AG10803 (cell line): ENCODE measurements at places on chromosomes 1 and 21.

DNA sequence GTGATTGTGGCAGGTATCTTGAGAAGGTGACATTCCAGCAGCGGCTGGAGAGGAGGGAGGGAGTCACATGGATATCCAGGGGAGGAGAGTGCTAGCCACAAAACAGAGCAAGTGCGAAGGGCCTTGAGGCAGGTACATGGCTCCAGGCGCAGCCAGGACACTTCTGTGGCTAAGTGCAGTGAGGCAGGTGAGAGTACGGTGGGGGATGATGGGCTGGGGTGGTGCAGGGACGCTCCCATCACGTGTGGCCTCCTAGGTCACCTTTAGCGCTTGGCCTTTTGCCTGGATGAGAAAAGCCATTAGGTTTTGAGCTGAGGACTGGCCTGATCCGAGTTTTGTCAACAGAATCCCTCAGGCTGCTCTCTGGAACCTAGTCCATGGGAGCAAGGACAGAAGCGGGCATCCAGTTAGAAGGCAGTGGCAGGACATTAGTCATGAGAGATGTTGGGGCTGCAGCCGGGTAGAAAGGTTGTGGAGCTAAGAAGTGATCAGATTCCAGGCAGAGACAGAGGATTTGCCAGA, 31.6 kb downstream of the SMYD2 start:
- no peak for DNase-seq

DNA sequence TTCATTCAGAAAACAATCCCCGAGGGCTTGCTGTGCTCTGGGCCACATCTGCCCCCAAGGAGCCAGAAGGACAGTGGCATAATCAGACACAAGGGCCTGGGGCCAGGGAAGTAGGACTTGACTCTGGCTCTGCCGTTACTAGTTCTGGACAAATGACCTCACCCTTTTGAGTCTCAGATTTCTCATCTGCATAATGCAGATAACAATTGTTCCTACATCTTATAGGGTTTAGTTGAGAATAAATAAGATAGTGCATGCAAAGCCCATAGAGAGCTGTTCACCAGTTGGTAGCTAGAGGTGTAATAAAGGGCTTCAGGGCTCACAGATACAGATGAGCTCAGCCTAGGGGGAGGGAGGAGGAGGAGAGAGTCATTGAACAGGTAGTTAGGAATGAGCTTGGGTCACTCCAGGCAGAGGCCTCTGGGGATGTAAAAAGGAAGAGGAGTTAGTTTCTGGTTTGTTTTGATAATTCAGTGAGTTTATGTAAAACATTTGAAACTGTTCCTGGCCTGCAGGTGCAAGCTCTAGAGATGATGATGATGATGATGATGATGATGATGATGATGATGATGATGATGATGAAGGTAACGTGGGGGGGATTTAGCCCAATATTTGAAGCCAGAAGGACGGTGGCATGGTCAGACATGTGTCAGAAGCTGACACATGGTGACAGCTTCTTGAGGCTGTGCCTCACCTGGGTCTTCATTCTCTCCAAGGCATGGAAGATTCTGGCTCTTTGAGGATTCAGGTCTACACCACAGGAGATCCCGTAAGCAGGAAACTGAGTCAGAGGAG, 858 bp downstream of the LACTBL1 start:
- DNase-seq, result no peak

DNA sequence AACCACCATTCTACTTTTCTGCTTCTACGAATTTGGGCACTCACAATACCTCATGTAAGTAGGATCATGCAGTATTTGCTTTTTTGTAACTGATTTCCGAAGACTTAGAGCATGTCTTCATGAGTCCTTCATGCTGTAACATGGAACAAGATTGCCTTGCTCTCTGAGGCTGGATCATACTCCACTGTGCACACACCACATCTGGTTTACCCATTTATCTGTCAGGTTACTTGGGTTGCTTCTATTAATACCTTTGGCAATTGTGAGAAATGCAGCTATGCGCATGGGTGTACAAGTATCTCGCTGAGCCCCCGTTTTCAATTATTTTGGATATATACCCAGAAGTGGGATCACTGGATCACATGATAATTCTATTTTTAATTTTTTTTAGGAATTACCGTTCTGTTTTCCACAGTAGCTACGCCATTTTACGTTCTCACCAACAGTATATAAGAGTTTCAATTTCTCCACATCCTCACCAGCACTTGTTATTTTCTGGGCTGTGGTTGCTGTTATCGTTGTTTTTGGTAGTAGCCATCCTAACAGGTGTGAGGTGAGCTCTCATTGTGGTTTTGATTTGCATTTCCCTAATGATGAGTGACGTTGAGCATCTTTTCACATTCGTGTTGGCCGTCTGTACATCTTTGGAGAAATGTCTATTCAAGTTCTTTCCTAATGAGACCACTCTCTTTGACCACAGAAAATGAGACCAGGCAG, 10.7 kb upstream of the SLC2A5 start:
- no peak for DNase-seq

DNA sequence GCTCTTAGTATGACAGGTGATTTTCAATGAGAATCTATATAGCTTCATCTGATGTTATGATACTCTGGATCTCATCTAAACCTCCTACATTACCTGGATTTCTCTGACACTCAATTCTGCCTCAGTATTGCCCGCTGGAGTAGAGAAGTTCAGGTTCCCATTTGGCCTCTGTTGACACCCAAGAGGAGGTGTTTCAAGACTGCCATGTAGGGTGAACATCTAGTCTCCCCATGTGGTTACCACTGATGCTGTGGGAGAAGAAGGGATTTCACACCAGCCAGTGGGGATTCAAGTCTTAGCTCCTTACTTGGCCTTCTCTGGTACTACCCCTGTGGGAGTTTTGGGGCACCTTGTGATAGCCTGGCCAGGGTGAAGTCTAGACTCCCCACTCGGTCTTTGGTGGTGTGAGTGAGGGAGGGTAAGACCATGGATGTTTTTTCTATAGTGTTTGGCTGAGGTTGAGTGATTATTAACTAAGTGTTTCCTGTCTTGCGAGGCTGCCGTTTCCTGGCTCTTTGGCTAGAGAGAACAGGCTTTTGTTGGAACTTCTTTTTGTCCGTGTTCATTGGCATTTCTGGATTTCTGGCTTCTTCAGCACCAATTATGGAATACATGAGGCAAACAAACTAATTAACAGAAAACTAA, 90.7 kb downstream of the RHOU start:
- no peak for DNase-seq

GRCh38 chr1:207892764-207893163, 18.2 kb downstream of the CD34 start:
- no peak for DNase-seq

GRCh38 chr1:7471836-7472235, 299.3 kb upstream of the VAMP3 start:
- DNase-seq, result peak; percentile 72

DNA sequence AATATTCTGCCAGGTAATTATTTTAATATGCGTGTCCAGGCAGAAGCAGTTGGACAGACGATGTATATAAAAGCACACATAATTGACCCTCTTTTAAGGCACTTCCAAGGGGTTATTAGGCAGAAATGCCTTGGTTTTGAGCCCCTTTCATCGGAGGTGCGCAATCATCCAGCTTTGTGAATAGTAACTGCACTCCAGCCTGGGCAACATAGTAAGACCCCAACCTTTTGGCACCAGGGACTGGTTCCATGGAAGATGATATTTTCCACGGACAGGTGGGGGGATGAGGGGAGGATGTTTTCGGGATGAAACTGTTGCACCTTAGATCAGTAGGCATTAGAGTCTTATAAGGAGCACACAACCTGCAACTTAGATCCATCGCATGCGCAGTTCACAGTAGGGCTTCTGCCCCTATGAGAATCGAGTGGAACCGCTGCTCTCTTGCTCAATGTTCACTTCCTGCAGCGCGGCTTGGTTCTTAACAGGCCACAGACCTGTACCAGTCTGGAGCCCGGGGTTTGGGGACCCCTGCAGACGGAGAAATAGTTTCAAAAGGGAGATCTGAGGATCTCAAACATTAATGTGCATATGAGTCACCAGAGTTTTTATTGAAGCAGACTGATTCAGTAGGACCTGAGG, 1.8 kb upstream of the MCOLN2 start:
- no peak for DNase-seq

GRCh38 chr1:93848350-93848883, 30.6 kb downstream of the DNTTIP2 start:
- no peak for DNase-seq

- no peak for DNase-seq
Measured at GRCh38 chr1:175078629-175079028, 11.0 kb downstream of the TNN start.
